NCI-H1092 (cell line): ENCODE measurements at places on chromosomes 4 and X.

DNA sequence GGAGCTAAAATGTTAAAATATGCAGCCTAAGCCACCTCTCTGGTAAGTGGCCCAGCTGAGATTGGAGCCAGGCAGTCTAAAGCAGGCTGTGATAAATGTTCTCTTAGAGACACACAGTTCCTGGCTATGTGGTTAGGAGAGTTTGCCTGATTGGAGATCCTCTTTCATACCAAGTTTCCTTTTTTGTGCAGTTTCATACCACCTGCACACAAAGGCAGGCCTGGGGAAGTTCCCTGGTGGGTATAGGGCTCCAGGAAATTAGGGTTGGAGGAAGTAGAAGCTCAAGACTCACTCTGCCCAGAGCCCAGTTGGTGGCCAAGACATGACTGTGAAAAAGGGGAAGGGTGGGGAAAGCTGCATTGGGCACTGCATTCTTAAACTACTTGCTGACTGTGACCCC, 16.9 kb downstream of the CYBB start:
- no peak for DNase-seq

DNA sequence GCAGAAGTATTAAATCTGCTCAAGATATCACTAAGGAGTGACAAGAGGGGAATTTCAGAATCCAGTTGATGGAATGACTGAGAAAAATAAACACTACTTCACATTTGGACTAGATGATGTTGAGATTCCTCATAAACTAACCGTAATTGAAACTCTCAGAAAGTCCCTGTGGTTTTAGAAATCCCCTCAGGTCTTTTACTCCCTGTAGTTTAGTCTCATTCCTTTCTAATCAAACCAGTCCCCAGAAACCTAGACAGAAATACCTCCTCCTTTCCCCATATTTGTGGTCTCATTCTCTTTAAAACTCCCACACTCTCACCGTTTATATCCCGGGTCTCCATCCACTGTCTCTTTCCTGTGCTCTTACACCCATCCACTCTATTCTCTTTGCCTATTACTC, 15.0 kb upstream of the TLR1 start:
- DNase-seq, result no peak

- DNase-seq, result no peak
These were observed 224.0 kb upstream of the TENM3 start for GRCh38 chr4:182019148-182019652.

DNA sequence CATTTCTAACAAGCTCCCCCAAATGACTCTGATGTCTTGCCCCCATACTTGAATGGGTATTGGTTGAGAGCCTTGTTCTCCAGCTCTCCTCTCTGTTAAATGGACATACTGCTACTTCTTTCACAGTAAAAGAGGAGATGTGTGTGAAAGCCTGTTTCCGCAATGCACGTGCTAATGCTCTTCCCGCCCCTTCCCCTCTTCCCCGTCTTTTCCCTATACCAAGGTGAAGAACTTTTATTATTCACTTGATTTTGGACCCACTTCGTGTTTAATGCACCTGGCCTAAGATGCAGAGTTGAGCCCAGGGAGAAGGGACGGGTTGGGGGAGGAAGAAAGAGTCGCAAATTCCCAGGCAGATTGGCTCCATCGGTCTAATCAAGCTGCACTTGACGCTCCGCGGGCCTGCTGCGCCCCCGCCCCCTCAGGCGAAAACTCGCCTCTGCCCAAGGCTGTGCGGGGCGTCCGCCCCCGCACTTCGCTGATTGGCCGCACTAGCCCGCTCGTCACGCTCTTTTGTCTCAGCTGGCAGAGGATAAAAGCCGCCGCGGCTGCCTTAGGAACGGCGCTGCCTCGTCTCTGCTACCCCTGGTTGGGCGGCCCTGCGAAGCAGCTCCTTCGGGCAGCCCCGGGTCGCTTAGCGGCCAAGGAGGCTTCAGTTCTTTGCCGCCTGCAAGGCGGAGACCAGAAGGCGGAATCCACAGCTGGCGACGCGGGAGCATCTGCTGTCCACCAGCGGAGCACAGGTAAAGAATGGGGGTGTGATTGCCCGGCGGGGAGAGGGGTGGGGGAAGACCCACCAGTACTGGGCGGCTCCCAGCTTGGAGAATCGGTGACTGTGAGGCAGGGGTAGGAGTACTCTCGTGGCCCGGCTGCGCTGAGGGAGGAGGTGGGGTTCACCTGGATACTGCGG, at the start of gene ZCCHC12:
TSS of gene ZCCHC12 (plus strand) at position 562 of the 910 bp plus-strand sequence. CDS start 1,421 bp downstream, outside the sequence.
- peak; percentile 69 for DNase-seq

- DNase-seq, result no peak
These were observed 37.4 kb upstream of the IL1RAPL1 start for GRCh38 chrX:28549838-28550237.

DNA sequence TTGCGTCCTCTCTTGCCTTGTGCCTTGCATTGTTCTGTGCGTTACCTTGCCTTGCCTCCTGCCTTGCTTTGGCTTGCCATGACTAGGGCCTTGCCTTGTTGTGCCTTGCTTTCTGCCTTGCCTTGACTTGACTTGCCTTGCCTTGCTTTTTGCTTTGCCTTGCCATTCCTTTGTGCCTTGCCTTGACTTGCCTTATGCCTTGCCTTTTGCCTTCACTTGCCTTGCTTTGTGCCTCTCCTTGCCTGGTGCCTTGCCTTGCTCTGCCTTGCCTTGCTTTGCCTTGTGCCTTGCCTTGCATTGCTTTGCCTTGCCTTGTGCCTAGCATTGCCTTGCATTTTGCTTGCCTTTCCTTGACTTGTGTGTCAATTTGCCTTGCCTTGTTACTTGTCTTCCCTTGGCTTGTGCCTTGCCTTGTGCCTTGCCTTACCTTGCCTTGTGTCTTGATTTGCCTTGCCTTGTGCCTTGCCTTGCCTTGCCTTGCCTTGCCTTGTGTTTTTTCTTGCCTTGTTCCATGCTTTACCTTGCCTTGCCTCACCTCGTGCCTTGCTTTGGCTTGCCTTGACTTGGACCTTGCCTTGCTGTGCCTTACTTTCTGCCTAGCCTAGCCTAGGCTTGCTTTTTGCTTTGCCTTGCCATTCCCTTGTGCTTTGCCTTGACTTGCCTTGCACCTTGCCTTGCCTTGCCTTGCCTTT, 95.8 kb downstream of the TAB3 start:
- DNase-seq, result no peak

DNA sequence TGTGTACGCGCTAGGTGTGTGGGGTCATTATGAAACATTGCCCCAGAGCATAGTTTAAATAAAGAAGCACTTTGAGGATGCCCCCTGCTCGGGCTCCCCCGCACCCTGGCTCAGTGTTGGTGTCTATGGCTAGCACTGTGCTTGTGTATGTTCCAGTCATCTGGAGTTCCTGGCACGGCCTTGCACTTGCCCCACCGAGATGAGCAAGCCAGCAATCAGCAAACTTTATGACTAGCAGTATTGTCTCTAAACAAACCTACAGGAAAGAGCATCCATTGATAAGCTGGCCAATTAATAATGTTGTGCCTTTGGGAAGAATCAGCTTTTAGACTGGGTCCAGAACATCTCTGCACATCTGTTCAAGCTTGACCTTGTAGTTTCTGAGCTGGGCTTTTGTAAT, 707 bp upstream of the SHROOM4 start:
- no peak for DNase-seq

DNA sequence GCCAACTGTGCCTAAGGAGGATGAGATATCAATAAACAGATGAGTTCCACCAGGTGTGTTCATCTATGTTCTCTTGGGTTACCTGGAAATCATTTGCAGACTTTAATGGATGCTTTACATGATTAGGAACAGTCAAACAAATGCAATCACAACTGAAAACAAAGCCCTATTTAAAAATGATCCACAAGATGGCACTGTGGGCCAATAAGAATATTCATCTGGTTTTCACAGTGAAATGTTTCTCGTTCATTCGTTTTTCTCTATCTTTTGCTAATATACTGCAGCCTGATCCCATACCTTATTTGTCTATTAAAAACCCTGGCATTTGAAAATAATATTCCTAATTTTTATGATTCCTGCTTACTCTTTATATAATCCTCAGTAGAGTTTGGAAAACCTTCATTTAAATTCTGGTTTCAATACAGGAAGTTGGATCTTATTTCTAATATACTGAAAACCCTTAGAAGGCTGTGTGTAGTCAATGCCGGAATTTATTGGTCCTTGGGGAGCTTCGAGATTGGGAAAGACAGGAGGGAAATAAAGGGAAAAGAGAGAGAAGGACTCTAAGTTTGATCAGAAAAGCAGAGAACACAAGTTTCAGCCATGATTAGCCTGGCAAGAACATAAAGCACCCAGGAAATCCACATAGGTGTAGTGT, 63.8 kb upstream of the TAPT1 start:
- DNase-seq, result no peak

DNA sequence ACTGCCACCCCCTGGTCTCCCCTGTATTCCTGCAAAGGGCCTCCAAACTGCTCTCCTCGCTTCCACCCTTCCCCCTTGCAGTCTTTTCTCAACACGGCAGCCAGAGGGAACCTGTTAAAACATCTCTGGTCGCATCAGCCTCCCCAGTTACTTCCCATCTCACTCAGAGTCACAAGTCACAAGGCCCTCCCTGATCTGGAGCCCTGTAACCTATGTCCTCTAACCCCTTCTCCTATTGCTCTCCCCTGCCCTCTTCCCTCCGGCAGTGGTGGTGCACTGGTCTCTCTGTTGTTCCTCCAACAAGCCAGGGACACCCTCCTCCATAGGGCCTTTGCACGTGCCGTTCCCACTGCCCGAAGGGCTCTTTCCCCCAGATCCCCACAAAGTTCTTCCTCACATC, 73.2 kb downstream of the SH3KBP1 start:
- no peak for DNase-seq

DNA sequence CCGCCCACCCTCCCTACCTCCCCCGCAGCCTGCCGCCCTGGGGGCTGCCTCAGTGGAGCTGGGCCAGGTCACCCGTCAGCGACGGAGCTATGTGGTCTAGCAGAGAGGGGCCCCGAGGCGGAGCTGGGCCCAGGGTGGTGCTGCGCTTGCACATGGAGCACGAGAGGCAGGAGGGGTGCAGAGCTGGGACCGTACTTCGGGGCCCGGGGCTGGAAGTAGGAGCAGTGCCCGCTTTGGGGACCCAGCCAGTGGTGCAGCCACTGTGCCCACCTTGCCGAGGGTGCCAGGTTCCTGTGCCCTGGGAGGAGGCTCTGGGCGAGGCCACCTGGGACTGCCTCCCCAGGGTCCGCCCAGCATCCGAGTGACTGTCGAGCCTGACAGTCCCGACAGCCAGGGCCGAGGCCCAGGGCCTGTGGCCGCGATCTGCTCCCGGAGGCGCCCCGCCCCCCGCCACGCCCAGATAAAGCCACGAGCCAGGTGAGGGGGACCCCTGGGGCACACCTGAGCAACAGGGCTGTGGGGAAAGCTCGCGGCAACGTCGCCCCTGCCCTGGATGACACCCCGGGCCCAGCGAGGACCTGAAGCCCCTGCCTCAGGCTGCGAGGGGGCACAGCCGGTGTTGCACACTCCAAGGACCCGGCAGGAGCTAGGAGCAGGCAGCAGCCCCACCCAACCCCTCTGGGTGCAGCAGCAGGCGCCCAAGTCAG, 117.5 kb downstream of the DNAAF6 start:
- DNase-seq, result no peak

- DNase-seq, result no peak
These were observed 84.7 kb upstream of the PCDH19 start for GRCh38 chrX:100494646-100495370.

DNA sequence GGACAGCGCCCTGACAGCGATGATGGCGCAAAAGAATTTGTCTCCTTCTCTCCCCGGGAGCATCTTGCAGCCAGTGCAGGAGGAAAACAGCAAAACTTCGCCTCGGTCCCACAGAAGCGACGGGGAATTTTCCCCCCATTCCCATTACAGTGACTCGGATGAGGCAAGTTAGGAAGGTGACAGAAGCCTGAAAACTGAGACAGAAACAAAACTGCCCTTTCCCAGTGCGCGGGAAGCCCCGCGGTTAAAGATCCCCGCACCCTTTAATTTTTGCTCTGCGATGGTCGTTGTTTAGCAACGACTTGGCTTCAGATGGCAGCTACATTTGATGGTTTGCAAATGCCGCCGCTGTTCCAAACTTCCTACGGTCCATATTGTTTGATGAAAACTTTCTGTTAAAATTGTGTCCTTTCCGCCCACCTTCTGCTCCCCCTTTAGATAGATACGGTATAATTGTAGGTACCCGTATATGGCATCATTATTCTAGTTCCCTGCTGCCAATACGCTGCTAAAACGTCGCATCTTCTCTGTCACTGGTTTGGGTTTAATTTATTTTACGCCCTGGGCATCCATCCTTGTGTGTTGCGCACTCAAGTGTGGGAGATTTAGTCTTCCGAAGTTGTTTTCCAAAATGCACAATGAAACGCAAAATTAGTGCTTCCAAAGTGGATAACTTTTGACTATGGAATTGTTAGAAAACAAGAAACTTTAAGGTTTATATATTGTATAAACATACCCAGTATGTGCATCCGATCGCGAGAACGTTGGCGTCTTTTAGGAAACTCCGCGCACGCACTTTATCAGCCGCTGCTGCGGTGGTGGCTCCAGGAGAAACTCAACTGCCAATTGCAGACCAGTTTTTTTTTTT, 1.5 kb downstream of the ATOH1 start:
- DNase-seq, result no peak

GRCh38 chr4:120692964-120693363, 229.6 kb downstream of the PRDM5 start:
- DNase-seq, result no peak
